T-helper 17 cell (primary cell): ENCODE measurements at places on chromosomes 3 and 15.

- DNase-seq = no peak
Measured at GRCh38 chr3:170258105-170258487, 35.9 kb downstream of the PRKCI start.

- DNase-seq = no peak
Measured at GRCh38 chr3:31114929-31115283, 220.4 kb upstream of the GADL1 start.

DNA sequence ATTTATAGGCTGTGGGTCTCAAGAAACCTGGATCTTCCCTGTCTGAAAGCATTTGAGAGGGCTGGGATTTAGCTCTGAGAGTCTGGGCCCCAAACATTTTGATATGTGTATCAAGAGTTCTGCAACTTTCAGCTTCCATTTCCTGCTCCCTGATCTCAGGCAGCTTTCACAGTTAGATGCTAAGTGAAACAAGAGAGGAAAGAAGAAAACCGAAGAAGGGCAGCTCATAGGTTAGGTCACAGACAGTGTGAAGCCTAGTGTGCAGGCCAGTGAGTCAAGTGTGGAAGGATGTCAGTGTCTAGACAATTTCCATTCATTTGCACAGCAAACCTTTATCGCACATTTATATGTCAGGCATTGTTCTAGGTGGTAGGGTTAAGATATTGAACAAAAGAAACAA lies 173.6 kb upstream of the PROK2 start:
- no peak for DNase-seq

DNA sequence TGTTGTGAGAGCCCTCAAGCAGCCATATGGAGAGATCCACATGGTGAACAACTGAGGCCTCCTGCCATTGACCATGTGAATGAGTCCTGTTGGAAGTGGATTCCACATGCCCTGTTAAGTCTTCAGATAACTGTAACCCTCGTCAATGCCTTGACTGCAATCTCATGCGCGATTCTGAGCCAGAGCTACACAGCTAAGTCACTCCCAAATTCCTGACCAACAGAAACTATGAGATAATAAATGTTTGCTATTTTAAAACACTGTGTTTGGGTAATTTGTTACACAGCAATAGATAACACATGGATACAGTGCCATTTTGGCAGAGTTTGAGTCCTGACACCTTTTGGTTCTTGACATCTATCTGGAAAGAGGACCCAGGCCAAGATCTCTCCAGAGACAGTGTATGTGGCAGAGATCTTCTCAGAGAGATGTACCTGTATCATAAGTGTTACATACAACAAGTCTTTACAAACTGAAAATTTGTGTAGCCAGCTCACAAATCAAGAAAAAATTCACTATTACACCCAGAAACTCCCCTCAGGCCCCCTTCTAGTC lies 34.5 kb upstream of the BNC1 start:
- no peak for DNase-seq

- DNase-seq = no peak
Measured at GRCh38 chr3:130389743-130390478, 44.4 kb downstream of the COL6A5 start.

GRCh38 chr3:14943042-14943441 lies 4.3 kb upstream of the NR2C2 start:
- no peak for DNase-seq

- DNase-seq = no peak
Measured at GRCh38 chr3:172179680-172180399, 140.5 kb downstream of the FNDC3B start.

GRCh38 chr3:121895121-121895520 lies 920 bp downstream of the SLC15A2 start:
- no peak for DNase-seq
